ENCODE measurements at places on chromosomes 16 and 17.

DNA sequence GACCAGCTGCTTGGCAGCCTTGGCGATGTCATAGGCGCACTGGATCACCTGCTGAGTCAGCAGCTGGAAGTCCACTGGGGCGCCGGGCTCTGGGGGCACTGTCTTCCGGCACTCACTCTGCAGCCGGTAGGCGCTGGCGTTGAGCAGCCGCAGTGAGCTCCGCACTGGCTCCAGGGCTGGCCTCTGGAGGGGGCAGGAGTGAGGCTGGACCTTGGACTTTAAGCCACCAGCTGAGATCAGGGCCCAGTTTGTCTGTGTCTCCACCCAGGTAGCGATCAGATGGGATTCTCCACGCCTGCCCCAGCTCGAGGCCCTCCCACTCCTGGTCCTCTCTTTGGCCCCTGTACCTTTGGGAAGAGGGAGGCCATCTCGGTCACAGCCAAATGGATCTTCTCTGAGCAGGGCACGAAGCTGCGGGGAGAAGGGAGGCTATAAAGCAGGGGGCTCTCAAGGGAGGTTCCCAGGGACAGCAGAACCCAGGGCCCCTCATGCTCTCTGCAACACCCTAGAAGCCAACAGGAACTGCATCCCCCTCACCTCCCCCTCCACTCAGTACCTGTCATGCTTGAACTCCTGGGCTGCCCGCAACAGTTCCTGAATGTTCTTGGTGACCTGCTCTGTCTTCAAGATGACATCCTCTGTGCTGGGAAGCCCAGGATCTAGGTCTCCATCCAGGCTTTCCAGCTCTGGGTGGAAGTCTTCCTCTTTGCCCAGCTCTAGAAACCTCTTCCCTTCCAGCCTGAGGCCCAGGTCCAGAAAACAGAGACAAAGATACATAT lies 6.4 kb downstream of the TP53I13 start:
- DNase-seq: no peak

DNA sequence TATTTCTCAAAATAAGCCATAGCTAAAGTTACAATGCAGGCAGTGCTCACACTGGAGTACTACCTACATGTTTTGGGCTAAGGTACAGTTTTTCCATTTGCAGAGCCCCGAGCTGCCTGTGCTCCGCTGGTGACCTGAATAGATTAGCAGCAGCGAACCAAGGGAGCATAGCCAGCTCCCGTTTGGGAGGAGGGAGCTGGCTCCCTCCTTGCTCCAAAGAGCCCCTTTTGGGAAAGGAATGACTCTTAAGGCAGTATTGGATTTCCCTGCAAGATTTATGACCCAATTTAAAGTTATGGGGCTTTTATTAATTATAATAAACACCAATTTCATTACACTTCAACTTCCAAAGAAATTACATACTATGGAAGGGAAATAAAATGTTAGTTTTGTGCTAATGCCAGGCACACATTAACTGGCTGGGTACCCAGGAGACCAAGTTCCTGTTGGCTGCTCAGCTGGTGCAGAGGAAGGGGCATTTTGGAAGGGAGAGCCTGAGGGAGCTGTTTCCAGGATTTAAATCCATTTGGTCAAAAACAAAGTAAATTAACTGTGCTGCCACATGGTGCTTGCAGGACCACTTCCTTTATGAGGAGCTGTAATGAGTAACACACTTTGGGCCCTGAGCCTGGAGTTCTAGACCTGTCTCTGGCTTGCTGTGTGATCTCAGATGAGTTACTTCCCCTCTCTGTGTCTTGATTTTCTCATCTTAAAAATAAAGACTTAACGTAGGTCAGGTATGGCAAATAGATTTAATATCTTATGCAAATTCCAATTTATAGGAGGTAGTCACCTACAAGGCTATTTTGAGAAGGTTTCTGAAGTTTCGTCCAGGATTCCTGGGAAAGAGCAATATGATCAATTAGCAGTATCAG lies 362.1 kb upstream of the CCL2 start:
- DNase-seq: no peak

- DNase-seq: no peak
Measured at GRCh38 chr16:50234771-50235556, 31.4 kb upstream of the ADCY7 start.

DNA sequence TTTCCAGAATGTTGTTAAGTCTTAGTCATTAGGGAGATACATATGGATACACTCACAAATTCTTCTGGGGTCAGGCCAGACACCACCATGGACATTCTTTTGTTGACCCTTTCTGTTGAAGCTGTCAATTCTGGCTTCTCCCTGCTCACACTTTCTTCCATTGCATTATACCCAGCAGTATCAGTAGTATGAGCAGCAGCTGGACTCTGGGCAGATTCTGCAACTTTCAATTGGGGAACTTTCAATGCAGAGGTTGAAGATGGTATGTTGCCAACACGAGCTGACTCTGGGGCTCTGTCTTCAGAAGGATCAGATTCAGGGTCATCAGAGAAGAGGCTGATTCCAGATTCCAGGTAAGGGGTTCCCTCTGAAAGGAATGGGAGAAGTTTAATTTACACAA lies 45.8 kb downstream of the RND2 start:
- no peak for DNase-seq

DNA sequence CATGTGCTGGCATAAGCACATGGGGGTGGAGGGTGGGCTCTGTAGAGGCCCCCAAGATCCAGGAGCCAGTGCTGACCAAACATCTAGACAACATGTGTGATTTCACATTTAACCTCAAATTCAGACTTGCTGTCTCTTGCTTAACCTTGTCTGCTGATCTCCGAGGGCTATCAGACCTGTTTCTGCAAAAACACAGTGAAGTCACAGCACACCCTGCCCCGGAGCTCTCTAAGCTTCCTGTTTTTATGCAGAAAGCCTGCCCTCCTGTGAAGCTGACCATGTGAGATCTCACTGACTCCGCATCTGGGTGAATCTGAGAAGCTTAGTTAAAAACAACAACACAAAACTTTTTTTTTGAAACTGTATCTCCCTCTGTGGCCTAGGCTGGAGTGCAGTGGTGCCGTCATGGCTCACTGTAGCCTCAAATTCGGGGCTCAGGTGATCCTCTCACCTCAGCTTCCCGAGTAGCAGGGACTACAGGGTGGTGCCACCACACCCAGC lies 6.6 kb upstream of the DPEP2 start:
- DNase-seq: no peak

- no peak for DNase-seq
Measured at GRCh38 chr17:50524838-50525237, 7.7 kb upstream of the EPN3 start.

GRCh38 chr17:2028737-2029136 lies 1.2 kb upstream of the DPH1 start:
- DNase-seq: no peak

GRCh38 chr16:66851166-66851964 lies 7.2 kb downstream of the CA7 start:
- DNase-seq: no peak

GRCh38 chr16:81554979-81555378 lies 110.4 kb downstream of the CMIP start:
- DNase-seq: no peak

- DNase-seq: no peak
Measured at GRCh38 chr16:15925631-15926030, 23.8 kb upstream of the ABCC1 start.

- DNase-seq: no peak
Measured at GRCh38 chr17:33115366-33115765, 123.7 kb downstream of the SPACA3 start.

GRCh38 chr16:54347961-54348360 lies 61.4 kb upstream of the IRX3 start:
- no peak for DNase-seq

GRCh38 chr17:71251951-71252350 lies 868.9 kb upstream of the SOX9 start:
- DNase-seq: no peak

DNA sequence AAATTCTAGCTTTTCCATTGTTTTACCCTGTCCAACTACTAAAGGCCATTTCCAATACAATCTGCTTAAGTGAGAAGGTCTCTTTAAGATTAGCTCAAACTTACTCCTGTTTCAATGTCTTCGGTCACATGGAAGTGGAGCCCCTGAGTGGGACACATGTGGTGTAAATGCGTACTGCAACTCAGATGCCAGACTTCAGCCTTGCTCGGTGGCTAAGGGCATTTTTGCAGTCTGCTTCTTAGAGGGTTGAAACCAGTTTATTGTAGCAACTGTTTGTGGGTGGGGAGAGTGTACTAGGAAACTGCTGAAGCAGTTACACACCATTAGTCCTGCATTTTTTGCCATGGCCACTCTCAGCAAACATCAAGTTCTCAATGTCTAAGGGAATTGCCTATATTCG lies 140.6 kb downstream of the PARN start:
- no peak for DNase-seq

GRCh38 chr17:12588531-12588930 lies 77.2 kb upstream of the MYOCD start:
- no peak for DNase-seq

DNA sequence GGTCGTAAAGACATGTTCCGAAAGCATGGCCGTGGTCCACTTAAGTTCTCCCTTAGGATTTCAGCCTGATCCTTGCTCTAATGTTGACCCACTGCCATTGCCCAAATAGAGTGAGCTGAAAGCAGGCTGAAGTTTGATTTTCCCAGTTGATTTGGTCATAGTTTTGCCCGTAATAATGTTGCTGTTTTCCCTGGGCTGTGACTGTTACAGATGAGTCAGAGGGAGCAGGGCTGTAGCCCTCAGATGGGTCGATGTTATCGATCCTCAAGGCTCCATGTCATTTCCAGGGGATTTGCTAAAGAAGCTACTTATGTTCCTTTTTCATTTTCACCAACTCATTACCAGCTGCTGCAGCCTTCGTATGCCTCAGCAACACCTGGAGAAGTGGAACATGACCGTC lies 169.0 kb upstream of the ZFHX3 start:
- no peak for DNase-seq

DNA sequence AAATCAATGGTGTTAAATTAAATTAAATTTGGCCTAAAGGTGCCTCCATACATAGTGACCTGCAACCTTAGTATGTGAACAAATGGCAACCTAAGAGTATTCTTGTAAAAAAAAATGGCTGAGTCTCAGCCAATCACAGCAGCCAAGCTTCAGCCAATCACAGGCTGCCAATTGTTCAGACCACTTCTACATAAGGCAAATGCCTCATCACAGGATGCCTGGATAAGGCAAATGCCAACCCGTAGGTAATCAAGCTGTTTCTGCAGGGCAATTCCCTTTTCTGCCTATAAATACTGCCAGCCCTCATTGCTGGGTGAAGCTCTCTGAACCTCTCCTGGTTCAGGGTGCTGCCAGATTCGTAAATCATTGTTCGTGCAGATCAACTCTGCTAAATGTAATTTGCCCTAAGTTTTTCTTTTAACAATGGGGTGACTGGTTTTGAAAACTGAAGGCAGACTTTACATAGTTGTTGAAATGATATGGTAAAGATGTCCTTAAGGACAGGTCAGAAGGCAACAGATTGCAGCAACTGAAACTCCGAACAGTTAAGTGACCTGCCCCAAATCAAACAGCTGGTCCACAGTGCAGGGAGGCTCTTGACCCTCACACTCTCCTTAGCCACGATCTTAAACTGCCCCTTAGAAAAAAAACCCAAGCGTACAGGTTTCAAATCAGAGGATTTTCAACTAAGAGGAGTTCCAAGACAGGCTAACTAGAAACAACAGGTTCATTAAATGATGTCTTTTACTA lies 50.3 kb downstream of the N4BP1 start:
- DNase-seq: no peak

- no peak for DNase-seq
Measured at GRCh38 chr17:13888056-13888609, 181.2 kb upstream of the COX10 start.

DNA sequence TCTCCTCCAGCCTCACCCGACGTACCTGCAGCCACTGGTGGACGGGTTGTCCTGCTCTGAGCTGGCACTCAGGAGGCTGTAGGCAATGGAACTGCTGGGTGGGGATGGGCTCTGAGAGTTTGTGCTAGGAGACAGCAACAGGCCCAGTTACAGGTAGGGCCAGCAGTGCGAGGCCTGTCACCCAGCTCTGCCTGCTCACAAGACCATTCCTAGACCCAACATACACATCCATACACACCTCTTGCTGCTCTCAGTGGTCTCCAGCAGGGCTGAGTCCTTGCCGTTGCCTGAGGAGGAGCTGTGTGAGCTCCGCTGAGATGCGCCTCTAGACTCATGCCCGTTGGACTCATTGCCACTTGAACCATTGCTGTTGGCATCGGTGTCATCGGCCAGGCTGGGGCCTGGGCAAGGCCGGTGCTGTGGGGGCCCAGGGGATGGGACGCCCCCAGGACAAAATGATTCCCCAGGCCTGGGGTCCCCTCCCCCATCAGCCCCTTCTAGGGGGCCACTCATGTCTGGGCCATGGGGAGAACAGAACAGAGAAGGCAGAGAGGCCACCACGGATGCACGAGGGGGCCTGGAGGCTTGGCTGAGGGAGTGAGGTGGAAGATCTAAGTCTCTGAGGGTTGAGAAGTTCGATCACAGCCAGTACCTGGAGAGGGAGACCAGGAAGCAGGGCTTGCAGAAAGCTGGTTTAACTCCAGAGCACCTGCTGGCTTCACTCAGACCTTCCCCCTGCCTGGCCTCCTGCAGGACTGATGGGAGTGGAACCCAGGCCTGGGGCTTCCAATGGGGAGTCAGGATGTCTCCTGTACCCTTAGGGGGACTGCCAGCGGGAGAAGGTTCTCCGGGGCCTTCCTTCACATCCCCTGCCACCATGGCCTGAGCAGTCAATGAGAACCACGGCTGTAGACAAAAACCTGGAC lies 1.7 kb downstream of the PER1 start:
- DNase-seq: no peak

DNA sequence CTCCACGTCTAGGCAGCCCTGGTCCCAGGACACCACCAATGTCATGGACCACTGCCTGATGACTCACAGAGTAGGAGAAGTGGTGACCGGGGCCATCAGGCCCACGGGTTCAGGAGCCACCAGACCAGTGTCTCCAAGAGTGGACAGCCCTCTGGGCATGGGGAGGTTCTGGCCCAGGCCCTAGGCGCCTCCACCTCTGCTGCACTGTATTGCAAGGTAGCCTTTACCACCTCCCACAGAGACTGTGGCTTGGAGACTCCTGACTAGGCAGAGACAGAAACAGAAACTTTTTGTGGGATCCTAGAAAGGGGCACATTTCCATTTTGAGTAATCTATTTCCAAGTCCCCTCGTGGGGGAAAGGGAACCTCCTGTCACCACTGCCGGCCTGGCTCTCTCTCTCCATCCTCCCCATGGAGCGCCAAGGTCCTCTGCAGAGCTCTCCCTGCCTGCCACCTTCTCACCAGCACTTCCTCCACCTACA lies 2.9 kb downstream of the CDIP1 start:
- no peak for DNase-seq

- no peak for DNase-seq
Measured at GRCh38 chr17:63486317-63487013, 9.6 kb downstream of the ACE start.

- no peak for DNase-seq
Measured at GRCh38 chr17:75194879-75195278, 10.6 kb upstream of the NUP85 start.

GRCh38 chr17:6648181-6648580 lies 3.2 kb downstream of the MED31 start:
- DNase-seq: no peak

GRCh38 chr16:54286366-54287130 lies at the start of gene IRX3:
Gene IRX3 (minus strand): TSS chr16:54286787. CDS start chr16:54286050, 737 bp downstream.
- no peak for DNase-seq

GRCh38 chr16:57016301-57016700 lies 26.9 kb downstream of the NLRC5 start:
- no peak for DNase-seq

- DNase-seq: no peak
Measured at GRCh38 chr16:83629836-83630235, 177.9 kb upstream of the HSBP1 start.

- peak; percentile 50 for DNase-seq
Measured at GRCh38 chr17:77365584-77366186, 224.9 kb downstream of the SEC14L1 start.
